GDM1 (cell line): ENCODE measurements at places on chromosomes 12 and 14.

DNA sequence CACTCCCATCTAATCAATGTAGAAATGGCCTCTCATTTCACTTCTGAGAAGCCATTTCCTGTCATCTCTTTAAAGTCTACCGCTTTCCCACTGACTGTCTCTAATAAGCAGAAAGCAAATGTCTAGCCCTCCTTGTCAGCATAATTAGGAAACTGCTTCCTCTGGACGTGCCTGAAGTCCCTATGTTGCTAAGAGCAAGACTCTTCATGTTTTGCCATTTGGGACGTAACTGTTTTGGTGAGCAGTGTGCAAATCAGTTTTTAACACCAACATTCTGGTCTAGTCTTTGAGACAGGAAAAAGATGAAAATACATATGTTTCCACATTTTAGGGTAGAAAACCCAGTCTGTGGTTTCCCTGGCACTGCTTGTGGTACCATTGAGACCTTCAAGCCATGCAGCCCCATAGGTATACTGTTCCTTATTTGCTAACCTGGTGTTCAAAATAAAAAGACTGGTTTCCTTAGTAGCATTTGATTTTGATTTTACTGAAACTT is 22.2 kb downstream of the IFNG start:
- no peak for DNase-seq

- no peak for DNase-seq
These were observed 5.1 kb upstream of the NUMB start for GRCh38 chr14:73463411-73463810.

GRCh38 chr12:6452245-6452943 is 552 bp downstream of the TAPBPL start:
- no peak for DNase-seq

DNA sequence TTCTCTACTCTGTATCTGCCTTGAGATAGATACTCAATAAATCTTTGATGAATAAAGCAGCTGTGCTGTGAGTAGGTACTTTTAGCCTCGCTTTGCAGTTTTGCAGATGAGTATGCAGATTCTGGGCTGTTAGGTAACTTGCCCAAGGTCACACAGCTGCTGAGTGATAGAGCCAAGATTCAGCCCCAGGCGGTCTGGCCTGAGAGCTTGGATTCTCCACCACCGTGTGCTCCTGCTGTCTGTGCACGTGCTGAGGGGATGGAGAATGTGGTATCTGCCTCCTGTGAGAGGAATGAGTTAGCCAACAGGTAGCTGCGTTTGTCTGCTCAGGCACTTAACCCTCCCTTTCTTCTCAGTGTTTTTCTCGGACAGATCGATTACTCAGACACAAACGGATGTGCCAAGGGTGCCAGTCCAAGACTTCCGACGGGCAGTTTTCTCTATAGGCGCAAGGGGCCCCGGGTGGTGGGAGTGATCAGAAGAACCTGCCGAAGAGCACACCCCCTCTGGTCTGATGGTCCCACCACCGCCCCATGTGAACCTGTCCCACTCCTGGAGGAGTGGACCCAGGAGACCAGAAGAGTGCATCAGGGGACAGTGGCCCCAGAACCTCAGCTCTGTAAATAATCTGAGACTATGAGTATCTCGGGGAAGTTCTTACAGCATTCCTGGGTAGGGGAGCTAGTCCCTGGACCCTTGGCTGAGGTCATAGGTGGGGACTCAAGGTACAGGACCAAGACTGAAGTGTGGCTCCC is 6.6 kb upstream of the CSAD start:
- no peak for DNase-seq

GRCh38 chr14:100323121-100323941 is at the start of gene SLC25A47:
SLC25A47 (plus strand) TSS chr14:100323339; CDS start chr14:100323415, 76 bp downstream.
- no peak for DNase-seq
